Natural killer cell (primary cell): ENCODE measurements at places on chromosomes 4 and X. TPM values are rescaled to one million over a fixed set of nuclear protein-coding genes. Genes with fewer than 3 reads are reported as not detected.

- no peaks in the 10 kb centered on the region for H3K27me3 ChIP-seq
- no peak for DNase-seq
- no peaks in the 10 kb centered on the region for H3K4me1 ChIP-seq
- H3K4me3 ChIP-seq: no peak overlapping the region
- H3K36me3 ChIP-seq: no peaks in the 10 kb centered on the region
Measured at GRCh38 chr4:111475001-111475400, 670.3 kb upstream of the FAM241A start.

GRCh38 chr4:154416190-154416547, 75.4 kb downstream of the DCHS2 start:
- no peak for DNase-seq
- H3K4me1 ChIP-seq: peaks cover 10% of the 10 kb centered on the region
- no peak overlapping the region for H3K4me3 ChIP-seq
- H3K36me3 ChIP-seq: no peaks in the 10 kb centered on the region

DNA sequence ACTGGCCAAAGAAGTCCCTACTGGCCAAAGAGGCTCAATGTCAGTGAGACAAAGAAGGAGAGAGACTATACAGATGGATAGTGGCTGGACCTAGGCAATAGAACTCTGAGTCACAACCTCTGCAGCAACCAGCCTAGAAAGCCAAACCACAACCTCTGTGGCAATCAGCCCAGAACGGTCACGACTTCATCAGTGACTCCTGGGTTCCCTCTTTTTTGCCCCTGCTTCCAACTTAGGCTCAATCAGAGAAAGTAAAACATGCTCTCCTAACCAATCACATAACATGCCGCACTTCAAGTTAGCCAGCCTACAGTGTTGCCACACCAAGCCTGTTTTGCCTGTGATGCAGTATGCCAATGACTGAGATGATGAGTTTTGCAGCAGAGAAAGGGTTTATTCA, 203.4 kb downstream of the ANAPC10 start:
- no peaks in the 10 kb centered on the region for H3K4me1 ChIP-seq
- no peak overlapping the region for H3K4me3 ChIP-seq
- no peaks in the 10 kb centered on the region for H3K36me3 ChIP-seq
- no peak for DNase-seq
- H3K27me3 ChIP-seq: no peaks in the 10 kb centered on the region

DNA sequence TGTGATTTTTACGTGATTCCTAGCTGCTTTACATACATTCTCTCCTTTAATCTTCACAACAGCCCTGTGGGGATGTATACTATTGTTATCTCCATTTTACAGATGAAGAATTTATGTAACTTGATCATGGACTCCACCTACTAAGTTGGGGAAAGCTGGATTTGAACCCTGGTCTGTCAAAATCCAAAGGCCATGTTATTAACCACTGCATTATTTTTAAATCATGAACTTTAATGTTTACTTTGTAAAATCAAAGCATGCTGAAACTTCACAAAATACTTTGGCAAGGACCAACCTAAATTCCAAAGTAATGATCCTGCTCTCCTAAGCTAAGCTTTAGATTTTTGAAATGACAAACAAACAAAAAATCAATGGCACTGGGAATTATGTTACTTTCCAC, 26.1 kb downstream of the FAM47E start:
- no peaks in the 10 kb centered on the region for H3K36me3 ChIP-seq
- peaks cover 16% of the 10 kb centered on the region for H3K27me3 ChIP-seq
- H3K27ac ChIP-seq: no peak overlapping the region

DNA sequence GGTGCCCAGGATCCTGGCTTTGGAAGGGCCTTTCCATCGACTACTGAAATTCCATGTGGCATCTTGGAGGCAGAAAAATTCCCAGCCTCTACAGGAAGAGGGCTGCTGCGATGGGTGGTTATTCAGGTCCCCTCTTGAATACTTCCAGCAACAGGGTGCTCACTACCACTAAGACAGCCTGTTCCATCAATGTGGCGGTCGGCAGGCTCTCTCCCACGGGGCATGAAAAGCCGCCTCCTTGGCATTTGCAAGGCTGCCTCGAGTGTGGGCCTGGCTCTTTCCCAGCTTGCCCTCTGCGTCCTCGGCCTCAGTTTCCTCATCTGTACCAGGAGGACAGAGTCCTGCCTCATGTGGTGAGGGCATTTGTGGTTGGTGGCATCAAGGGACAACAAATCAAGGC, 62.4 kb downstream of the ADRA2C start:
- no peak overlapping the region for H3K27ac ChIP-seq
- H3K27me3 ChIP-seq: no peaks in the 10 kb centered on the region
- no peaks in the 10 kb centered on the region for H3K36me3 ChIP-seq

- no peaks in the 10 kb centered on the region for H3K27me3 ChIP-seq
- no peak overlapping the region for H3K27ac ChIP-seq
- DNase-seq: no peak
Measured at GRCh38 chr4:3784454-3785291, 18.5 kb downstream of the ADRA2C start.

GRCh38 chrX:154990496-154990895, 32.0 kb downstream of the F8 start:
- H3K4me1 ChIP-seq: no peaks in the 10 kb centered on the region
- DNase-seq: no peak
- no peak overlapping the region for H3K27ac ChIP-seq
- no peak overlapping the region for H3K4me3 ChIP-seq
- H3K36me3 ChIP-seq: no peaks in the 10 kb centered on the region

DNA sequence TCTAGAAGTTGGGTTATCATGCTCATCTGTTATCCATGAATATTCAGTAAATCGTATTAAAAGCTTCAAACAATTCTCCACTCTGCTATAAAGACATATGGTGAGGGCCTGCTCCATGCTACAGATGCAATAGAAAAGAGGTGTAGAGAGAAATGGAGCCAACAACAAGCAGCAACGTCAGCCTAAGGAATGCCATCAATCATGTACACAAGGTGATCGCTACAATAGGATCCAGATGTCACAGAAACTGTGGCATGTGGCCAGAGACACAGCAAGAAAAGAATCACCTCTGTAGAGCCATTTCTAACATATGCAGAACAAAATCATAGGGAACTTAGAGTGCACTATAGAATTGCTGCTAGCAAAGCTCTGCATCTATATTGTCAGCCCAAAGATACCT, 1188.1 kb downstream of the PCDH7 start:
- no peak for DNase-seq
- no peak overlapping the region for H3K4me3 ChIP-seq
- H3K36me3 ChIP-seq: no peaks in the 10 kb centered on the region
- no peak overlapping the region for H3K27ac ChIP-seq

- H3K4me3 ChIP-seq: peak overlapping the region; percentile 75
- DNase-seq: no peak
- peaks cover 3% of the 10 kb centered on the region for H3K4me1 ChIP-seq
- no peaks in the 10 kb centered on the region for H3K36me3 ChIP-seq
Measured at GRCh38 chrX:73563738-73564068, 706 bp downstream of the CHIC1 start.

DNA sequence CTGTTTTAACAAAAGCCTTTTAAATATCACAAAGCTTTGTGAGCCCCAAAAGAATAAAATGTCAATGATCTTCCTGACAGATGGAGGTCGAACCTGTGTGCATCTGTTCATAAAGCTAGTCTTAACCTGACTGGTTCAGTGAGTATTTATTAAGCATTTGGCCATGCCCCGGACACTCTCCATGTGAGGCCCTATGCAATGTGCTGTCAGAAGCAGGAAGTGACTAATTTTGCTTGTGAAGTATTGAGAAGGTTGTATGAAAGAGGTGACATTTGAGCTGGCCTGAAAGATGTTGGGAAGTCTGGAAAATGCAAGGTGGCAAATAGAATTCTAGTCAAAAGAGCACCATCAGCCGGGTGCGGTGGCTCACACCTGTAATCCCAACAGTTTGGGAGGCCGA, 171.4 kb downstream of the MSL3 start:
- H3K4me1 ChIP-seq: no peaks in the 10 kb centered on the region
- DNase-seq: no peak
- H3K27me3 ChIP-seq: no peaks in the 10 kb centered on the region
- no peak overlapping the region for H3K4me3 ChIP-seq
- no peak overlapping the region for H3K27ac ChIP-seq

DNA sequence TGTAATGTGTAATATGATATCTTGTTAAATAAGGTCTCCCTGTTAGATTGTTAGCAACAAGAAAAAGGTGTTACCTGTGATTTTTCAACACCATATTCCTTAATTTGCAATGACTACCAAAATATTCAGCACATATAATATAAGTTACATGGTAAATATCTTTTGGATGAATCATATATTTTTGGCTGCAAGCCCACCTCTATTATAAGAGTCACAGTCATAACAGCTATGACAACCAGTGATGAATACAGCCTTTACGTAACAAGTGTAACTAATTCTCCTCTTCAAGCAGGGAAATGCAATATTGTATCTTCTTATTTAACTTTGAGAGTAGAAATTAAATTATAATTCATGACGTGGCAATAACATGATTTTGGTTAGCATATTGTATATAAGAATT, 187.0 kb downstream of the NLGN4X start:
- H3K4me3 ChIP-seq: no peak overlapping the region
- no peaks in the 10 kb centered on the region for H3K27me3 ChIP-seq
- H3K4me1 ChIP-seq: no peaks in the 10 kb centered on the region
- H3K36me3 ChIP-seq: no peaks in the 10 kb centered on the region
- no peak for DNase-seq

- no peaks in the 10 kb centered on the region for H3K27me3 ChIP-seq
- H3K27ac ChIP-seq: no peak overlapping the region
- no peaks in the 10 kb centered on the region for H3K36me3 ChIP-seq
- no peak for DNase-seq
Measured at GRCh38 chr4:146095091-146095690, 80.3 kb upstream of the LSM6 start.

- no peaks in the 10 kb centered on the region for H3K4me1 ChIP-seq
- no peak overlapping the region for H3K27ac ChIP-seq
- DNase-seq: no peak
- no peaks in the 10 kb centered on the region for H3K27me3 ChIP-seq
- H3K4me3 ChIP-seq: no peak overlapping the region
- no peaks in the 10 kb centered on the region for H3K36me3 ChIP-seq
Measured at GRCh38 chr4:84420608-84421007, 78.5 kb downstream of the NKX6-1 start.

DNA sequence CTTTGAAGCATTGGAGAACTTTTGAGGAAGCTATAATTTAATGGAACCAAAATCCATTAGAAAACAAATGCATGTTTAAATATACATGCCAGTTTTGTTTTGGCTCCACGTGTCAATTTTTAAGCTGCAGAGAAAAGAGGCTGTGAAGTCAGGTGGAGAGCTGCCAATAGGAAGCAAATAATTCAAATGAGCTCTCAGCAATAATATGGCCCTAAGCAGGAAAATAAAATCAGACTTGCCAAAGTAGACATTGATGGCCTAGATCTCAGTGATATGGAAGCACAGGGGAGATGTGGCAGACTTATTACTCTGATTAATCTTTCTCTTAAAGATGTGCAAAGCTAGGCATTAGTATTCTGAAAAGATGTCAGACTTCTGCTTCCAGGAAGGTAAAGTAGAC, 769.8 kb upstream of the NDST4 start:
- H3K4me3 ChIP-seq: no peak overlapping the region
- H3K36me3 ChIP-seq: no peaks in the 10 kb centered on the region
- H3K27ac ChIP-seq: no peak overlapping the region

DNA sequence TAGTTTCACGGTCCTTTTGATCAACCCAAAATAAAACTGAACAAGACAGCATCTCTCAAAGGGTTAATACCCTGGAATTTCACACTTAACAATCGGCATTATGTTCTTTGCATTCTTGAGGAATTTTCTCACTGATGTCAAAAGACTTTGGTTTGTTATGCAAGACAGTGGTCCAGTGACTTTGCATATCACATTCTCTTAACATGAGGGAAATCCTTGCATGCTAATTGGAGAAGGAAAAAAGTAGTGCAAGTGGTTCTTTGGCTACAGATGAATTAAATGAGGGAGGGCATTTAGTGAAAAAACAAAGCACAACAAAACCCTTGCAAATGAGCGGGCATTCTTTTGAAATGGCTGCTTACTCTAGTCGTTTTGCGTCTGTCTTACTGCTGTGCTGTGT, 105.1 kb upstream of the LIMCH1 start:
- no peak overlapping the region for H3K4me3 ChIP-seq
- H3K4me1 ChIP-seq: no peaks in the 10 kb centered on the region
- no peaks in the 10 kb centered on the region for H3K27me3 ChIP-seq
- DNase-seq: no peak
- no peak overlapping the region for H3K27ac ChIP-seq

EXOSC9 gene
- 51.2 TPM for total RNA-seq

SPANXC gene
- not detected for total RNA-seq

PDS5A gene
- total RNA-seq: 99.9 TPM

DIAPH2 gene
- 18.2 TPM for total RNA-seq

FAM47A gene
- total RNA-seq: not detected

TMEM35A gene
- not detected for total RNA-seq

GC gene
- not detected for total RNA-seq

NFKB1 gene
- 235 TPM for total RNA-seq

SLC34A2 gene
- not detected for total RNA-seq

SLC6A8 gene
- total RNA-seq: 2.5 TPM

GPR78 gene
- not detected for total RNA-seq
